ENCODE measurements at places on chromosomes 5 and 9.

DNA sequence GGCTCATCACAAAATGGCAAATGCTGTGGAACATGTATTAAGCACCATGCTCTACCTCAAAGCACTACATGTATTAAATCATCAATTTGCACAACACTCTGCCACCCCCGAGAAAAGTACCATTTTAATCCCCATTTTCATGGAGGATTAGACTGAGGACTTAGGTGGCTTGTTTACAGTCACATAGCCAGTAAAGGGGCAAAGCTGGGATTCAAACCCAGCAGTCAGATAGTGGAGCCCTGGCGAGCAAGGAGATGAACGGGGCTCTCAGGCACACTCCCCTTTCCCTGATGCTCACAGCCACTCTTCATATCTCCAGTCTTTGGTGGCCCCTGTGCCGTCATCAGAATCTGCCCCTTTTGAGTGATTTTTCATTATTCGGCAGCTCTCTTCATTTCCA, 262.9 kb downstream of the DIRAS2 start:
- no peak for DNase-seq

GRCh38 chr5:153490118-153491037, at the start of gene GRIA1:
Gene GRIA1, plus strand, starts transcription at chr5:153490670.
- DNase-seq = no peak

- DNase-seq = peak; percentile 40
These were observed 40.3 kb upstream of the TNFAIP8 start for GRCh38 chr5:119315516-119315949.

DNA sequence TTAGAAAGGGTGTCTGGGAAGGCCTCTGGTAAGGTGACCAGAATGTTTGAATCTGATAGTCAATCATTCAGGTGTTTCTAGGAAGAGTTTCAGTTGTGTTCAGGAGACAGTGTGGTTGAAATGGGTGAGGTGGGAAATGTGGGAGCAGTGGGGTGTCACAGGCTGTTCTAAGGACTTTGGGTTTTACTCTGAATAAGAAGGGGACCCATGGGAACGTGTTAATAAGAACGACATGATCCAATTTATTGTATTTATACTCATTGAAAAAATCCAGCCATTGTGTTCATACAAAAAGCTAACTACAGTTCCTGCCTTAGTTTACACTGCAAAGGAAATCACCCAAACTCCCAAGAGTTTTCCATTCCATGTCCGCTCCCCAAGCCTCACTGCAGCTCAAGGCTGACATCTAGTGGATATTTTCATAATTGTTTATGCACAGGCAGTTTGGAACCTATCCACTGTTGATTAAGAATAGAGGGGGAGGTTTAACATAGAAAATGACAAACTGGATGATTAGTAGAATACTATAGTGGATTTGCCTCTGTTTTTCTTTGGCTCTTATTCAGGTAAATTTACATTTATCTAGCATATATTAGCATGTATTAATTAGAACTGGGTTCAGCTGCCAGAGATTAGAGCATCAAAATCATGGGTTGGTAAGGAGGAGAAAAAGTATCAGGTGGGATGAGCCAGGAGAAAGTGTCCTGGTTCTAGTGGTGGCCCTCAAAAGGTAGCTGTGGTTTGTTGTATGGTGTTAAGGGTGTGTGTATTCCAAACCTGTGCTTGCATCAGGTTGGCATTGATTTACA, 17.7 kb downstream of the CAVIN4 start:
- peak; percentile 74 for DNase-seq

DNA sequence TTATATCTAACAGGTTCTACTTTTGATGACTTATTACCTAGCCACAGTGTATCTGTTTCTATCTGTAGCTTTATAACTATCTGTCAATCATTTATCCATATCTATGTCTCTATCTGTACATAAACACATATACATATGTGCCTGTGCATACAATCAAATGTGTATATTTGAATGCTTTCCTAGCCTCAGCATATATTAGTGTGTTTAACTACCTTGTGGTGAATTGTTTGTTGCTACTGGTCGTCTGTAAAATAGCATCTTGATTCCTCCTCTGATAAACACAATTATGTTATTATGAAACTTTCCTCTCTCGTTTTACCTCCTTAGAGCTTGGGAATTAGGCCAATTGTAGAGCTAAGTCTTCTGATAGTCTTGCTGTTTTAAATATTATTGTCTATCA, 44.4 kb downstream of the PARP8 start:
- DNase-seq = no peak

DNA sequence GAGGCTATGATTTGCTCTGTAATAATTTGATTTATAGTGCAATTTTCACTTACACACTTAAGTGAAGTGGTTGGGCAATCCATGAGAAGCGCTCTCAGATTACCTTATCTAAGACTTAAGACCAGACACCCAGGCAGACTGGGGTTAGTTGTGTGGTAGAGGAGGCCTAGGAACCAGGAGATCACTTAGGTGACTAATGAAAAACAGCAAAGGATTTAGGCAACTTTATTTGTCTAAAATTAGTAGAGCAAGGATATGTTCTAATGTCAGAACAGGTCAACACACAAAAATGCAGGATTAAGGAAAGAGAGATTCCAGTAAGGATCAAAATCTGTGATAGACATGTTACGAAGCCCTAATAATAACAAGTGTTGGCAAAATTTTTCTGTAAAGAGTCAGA, 913.8 kb downstream of the TLE1 start:
- DNase-seq = no peak

DNA sequence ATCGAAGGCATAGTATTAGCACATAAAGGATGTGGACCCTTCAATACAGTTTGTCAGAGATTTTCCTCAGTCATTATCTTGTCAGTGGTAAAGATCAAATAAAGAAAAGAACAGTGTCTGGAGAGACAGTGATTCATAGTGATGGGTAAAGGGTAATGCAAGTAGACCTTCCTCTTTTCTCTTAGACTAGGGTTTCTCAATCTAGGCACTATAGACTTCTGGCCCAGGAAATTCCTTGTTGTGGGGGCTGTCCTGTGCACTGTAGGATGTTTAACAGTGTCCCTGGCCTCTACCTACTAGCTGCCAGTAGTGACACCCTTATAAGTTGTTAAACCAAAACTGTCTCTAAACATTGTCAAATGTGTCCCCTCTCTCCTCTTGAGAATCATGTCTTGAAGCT, 6.9 kb downstream of the CAMK4 start:
- no peak for DNase-seq

GRCh38 chr9:113886933-113887332, 10.8 kb downstream of the ZNF618 start:
- DNase-seq = peak; percentile 49

- no peak for DNase-seq
These were observed 10.4 kb downstream of the TAF11L12 start for GRCh38 chr5:17620627-17621026.

DNA sequence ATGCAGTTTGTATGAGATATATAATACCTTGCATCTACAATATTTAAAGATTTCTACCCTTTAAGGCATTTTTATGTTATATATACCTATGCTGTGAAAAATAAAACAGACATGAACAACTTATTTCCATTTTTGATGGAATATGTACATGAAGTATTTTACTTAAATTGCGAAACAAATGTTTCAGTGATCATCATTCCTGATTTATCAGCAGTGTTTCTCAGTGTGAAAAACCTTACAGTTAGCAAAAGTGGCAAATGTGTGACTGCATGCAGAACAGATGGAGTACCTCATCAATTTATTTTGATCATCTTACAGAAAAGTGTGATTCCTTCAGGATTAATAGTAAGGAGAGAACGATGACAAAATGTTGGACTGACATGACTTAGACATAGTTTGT, 43.1 kb downstream of the PRR16 start:
- no peak for DNase-seq

DNA sequence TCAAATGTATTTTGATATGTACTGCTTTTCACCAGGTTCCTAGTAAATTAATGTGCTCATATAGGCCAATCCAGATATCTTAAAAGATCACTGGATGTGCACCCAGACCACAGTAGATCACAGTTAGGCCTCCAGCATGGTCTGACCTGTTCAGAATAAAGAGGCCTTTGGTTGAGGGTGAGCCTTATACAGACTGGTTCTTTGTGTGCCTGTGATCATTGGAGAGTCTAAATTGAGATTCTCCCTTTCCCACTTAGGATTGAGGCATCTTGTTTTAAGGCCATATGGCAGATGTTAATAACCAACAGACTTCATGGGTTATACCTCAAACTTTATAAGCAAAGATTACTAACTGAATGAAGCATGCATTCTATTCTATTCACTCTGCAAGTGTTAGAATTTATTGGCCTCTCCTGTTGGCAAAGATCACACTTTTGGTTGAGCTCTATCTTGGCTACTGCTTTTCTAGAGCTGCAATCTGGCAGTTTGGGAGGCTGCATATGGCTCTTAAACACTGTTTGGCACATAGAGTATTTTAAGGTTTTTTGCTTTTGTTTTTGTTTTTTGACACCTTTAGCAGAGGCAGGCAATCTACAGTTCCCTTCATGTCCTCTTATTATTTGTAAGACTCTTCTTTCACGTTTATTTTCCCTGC, 8.5 kb downstream of the CHSY3 start:
- no peak for DNase-seq

- no peak for DNase-seq
These were observed 4.1 kb upstream of the CXXC5 start for GRCh38 chr5:139644001-139644456.

DNA sequence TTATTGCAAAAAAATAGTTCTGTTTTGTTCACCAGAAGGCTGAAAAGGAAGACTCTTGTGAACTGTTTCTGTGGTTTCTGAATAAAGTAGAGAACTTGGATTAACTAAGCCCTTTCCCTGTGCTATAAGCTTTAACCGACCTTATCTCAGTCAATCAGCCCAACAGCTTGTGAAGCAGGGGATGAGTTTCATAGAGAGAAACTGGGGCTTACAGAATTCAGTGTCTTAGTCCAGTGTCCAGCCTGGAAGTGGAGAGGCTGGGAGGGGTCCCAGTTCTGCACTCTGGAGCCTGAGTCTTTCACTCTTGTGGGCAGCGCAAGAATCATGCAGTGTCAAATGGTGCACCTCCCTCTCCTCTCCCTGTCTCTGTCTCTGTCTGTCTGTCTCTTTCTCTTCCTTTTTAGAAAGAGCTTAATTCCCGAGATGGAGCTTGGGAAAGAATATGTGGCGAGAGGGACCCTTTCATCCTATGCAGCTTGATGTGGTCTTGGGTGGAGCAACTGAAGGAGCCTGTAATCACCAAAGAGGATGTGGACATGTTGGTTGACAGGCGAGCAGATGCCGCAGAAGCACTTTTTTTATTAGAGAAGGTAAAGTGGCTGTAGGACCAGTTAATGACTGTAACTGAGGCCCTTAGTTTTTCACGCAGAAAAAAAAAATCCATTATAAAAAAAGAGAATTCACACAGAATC, 17.0 kb downstream of the PTPDC1 start:
- no peak for DNase-seq

DNA sequence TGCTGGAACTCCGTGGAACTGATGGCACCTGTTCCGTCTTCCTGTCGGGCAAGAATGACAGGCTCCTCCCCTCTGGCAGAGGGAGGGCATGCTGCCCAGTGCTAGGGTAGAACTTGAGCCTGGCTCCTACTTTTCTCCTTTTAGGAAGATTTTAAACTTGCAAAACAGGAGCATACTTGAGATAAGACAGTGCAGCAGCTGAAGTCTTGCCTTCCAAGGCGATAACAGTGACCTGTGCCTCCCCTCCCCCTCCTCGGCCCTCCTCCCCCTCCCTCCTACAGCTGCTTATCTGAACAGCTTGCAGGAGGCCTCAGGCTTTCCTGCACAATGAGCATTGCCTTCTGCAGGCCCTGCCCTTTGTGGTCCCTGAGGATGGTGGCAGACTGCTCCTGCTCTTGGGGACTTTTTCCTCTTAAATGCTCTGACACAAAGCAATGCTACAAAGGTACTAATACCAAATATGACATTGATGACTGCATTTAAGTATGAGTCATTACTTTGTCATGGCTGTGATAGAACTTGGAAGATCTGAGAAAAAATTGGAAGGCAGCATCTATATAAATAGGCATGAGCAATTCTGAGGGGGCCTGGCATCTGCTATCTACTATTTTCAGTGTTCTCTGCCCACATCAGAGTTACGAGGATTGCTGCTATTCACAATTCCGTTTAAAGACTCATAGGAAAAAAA, 2.0 kb downstream of the GADD45G start:
- peak; percentile 81 for DNase-seq

DNA sequence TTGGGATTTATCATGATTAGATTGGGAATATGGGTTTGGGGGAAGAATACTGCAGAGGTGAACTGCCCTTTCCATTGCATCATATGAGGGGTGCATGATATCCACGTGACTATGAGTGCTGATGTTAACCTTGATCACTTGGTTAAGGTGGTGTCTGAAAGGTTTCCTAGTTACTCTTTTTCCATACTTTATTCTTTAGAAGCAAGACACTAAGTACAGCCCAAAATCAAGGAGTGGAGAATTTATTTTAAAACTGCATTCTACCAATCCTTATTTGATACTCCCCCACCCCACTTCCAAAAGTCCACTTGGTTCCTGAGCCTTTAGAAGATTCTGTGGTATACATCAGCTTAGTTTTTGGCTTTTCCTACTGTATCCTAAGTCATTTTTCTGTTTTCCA, 20.3 kb upstream of the STOM start:
- DNase-seq = no peak

DNA sequence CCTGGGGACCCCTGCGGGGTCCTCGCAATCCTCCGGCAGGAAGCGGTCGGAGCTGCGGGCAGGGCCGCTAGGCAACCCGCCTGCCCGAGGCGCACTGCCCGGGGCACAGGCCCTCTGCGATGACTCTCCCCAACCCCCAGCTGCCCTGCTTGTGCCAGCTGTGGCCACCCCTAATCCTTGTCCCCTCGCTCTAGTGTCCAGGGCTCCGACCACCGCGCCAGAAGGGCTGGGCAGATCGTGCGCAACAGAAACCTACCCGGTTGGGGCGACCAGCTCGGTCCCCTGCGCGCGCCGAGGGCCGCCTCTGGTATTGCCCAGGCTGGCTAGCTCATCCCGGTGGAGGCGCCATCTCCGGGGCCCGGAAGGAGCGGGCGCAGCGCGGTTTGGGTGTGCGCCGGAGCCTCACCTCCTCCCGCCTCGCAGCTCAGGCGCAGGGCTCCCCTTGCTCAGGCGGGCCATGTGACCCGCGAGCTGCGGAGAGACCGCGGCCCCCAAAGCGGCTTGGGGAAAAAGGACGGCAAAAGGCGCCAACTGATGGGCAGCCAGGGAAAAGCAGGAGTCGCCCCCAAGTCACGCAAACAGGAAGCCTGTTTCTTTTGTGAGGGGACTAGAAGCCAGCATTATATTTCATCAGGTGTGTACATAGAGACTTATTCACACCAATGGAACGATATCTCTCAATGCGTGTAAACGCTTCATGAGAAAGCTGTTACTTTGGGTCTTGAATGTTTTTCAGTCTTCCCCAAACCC, 46.8 kb upstream of the RNF20 start:
- DNase-seq = peak; percentile 83

- no peak for DNase-seq
These were observed 202.9 kb downstream of the AOPEP start for GRCh38 chr9:94929369-94929756.

- peak; percentile 78 for DNase-seq
These were observed 404 bp downstream of the MRNIP start for GRCh38 chr5:179858241-179858585.

- no peak for DNase-seq
These were observed 139.8 kb downstream of the APBA1 start for GRCh38 chr9:69532396-69532795.

GRCh38 chr5:80067531-80068245, 32.5 kb downstream of the THBS4 start:
- no peak for DNase-seq
